CD8-positive, alpha-beta memory T cell (primary cell): ENCODE measurements at places on chromosomes 2 and 18. TPM values are rescaled to one million over a fixed set of nuclear protein-coding genes. Genes with fewer than 3 reads are reported as not detected.

The ADD2 gene
- total RNA-seq: 1.2 TPM

The IGFBP5 gene
- not detected for total RNA-seq

The MC2R gene
- not detected for total RNA-seq

The SLC38A11 gene
- not detected for total RNA-seq

DNA sequence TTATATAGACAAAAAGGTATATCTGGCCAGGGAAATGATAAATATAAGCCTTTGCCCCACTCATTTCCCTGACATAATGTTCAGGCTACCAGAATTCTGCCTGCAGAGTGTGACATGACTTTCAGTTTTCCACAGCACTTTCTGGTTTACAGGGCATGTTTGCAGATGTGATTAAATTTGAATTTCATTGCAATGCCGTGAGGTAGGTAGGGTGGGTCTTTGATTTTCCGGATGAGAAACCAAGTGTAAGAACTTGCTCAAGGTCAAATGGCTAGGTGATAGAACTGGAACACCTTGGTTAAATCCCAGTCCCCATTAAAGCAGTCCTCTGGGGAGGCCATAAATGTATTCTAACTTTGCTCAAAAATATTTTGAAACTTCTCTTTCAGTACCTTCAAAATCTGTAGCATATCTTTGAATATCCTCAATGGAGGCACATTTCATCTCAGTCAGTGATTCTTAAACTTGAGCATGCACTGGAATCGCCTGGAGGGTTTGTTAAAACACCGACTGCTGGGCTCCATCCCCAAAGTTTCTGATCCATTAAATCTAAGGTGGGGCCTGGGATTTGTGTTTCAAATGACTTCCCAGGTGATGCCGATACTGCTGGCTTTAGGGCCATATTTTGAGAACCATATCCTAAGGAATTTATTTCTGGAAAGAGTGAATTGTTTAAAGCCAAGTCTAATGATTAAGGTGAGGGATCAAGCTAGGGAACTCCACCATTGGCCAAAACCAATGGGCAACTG is 35.0 kb downstream of the MRPL33 start:
- no peaks in the 10 kb centered on the region for H3K27me3 ChIP-seq
- H3K27ac ChIP-seq: no peak overlapping the region
- H3K36me3 ChIP-seq: no peaks in the 10 kb centered on the region

- no peaks in the 10 kb centered on the region for H3K36me3 ChIP-seq
- DNase-seq: no peak
- H3K4me1 ChIP-seq: no peaks in the 10 kb centered on the region
- H3K27ac ChIP-seq: no peak overlapping the region
- no peak overlapping the region for H3K4me3 ChIP-seq
Observed at GRCh38 chr2:190235101-190235500, 84.5 kb downstream of the HIBCH start.

DNA sequence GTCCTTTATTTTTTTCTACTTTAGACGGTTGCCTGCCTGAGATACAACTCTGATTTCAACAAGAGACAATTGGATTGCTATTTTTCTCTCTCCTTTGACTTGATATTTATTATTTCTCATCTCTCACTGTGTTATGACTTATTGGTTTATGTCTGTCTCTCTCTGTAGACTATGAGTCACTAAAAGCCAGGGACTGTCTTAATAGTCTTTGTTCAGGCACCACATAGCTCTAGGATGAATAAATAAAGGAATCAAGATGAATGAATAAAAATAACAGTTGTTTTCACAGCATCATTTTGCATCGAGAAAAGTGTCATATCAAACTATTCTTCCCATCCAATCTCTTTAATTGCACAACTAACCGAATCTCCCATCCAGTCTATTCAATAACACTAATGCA is 31.4 kb upstream of the CD28 start:
- peaks cover 4% of the 10 kb centered on the region for H3K4me1 ChIP-seq
- H3K27me3 ChIP-seq: no peaks in the 10 kb centered on the region
- DNase-seq: no peak
- H3K4me3 ChIP-seq: no peak overlapping the region
- H3K27ac ChIP-seq: no peak overlapping the region
- no peaks in the 10 kb centered on the region for H3K36me3 ChIP-seq

DNA sequence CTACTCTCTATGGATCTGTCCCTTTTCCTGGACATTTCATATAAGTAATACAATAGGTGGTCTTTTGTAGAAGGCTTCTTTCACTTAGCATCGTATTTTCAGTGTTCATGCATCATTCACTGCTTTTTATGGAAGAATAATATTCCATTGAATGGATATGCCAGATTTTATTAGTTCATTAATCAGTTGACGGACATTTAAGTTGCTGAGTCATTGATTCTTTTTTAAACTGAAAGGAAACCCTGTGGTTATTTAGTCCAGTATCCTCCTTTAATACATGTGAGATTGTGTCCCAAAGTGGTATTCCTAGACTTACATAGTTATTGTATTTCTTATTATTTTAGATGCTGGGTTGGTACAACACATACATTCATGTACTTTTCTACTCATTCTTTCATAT is 162.1 kb upstream of the UNC80 start:
- H3K4me3 ChIP-seq: no peak overlapping the region
- DNase-seq: no peak
- H3K4me1 ChIP-seq: no peaks in the 10 kb centered on the region
- H3K27ac ChIP-seq: no peak overlapping the region

- H3K27ac ChIP-seq: no peak overlapping the region
- H3K4me1 ChIP-seq: no peaks in the 10 kb centered on the region
- DNase-seq: no peak
- no peaks in the 10 kb centered on the region for H3K36me3 ChIP-seq
- no peak overlapping the region for H3K4me3 ChIP-seq
Observed at GRCh38 chr18:78778651-78779050, 201.0 kb upstream of the SALL3 start.
